ENCODE measurements at places on chromosomes 1 and 21.

- peak; percentile 26 for DNase-seq
Measured at GRCh38 chr1:9689971-9690381, 38.4 kb downstream of the PIK3CD start.

DNA sequence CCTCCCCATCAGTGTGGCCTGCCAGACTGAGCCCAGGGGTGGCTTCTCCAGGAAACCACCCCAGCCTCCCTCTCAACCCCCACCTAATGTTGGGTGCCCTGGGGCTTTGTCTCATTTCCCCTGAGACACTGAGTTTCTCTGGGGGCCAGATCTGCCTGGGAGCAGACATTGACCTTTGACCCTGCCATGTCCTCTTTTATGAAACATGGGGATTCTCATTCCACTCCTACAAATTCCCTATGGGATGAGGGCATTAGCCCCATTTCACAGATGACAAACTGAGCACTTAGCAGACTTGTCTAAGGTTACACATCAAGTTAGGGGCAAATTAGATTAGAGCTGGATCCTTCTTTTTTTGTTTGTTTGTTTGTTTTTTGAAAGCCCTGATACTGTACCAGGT lies 24.1 kb downstream of the RHBG start:
- no peak for DNase-seq

GRCh38 chr1:83671586-83671985 lies 327.3 kb downstream of the TTLL7 start:
- no peak for DNase-seq

- peak; percentile 74 for DNase-seq
Measured at GRCh38 chr1:42777852-42778251, 6.9 kb upstream of the TMEM269 start.

GRCh38 chr1:159798893-159799292 lies 3.3 kb upstream of the FCRL6 start:
- DNase-seq = peak; percentile 83

Data from WERI-Rb-1 (cell line).